ENCODE measurements at places on chromosomes 4 and X. TPM values are rescaled to one million over a fixed set of nuclear protein-coding genes. Genes with fewer than 3 reads are reported as not detected.

Gene LNX1
- not detected for total RNA-seq

Gene EDA
- 0.25 TPM for total RNA-seq

Gene BEND2
- total RNA-seq, result not detected

Gene NKAP
- 7.9 TPM for total RNA-seq

Data from T-helper 2 cell treated with Interferon-gamma antibody and Interleukin-4, amounts not matched to agents 100 ng/mL and 5 ng/mL, for 36 hours (primary cell).